ENCODE measurements at places on chromosomes 2 and 18.

- no peak for DNase-seq
These were observed 1204.0 kb downstream of the DSC3 start for GRCh38 chr18:29838556-29838955.

- no peak for DNase-seq
These were observed 40.4 kb upstream of the RIT2 start for GRCh38 chr18:43155842-43156241.

DNA sequence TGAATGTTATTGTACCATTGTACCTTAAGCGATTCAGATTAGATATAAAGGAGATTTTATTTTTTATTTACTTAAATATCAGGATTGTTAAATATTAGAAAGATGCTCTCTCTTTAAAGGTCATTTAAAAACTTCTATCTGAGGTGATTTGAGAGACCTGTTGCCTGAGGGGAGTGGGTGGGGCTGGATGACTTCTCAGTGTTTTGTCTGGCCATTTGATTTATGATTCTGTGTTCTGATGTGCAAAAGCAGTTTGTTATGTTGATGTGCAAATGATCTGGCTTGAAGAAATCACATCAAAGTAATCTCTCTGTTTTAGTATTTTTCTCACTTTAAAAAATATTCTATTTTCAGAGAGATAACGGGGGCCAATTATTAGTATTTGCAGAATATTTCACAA is 370.8 kb downstream of the NUP35 start:
- DNase-seq: no peak

DNA sequence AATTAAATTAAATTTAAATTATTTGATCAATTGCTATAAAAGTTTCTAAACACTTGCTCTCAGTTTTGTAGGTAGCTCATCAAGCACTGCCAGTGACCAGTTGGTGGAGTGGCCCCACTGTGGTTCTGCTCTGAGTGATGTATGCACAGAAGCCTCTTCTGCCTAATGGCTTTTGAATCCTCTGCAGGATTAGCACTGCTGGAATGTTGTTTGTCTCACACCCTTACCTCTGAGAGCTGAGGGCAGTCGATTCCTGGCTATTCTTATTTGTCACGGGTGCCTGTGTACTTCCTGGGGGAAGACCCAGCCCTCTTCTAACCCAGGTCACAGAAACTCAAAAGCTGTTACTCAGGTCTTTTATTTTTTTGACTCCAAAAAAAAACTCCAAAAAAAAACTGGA is 9.5 kb downstream of the CAPN14 start:
- no peak for DNase-seq

DNA sequence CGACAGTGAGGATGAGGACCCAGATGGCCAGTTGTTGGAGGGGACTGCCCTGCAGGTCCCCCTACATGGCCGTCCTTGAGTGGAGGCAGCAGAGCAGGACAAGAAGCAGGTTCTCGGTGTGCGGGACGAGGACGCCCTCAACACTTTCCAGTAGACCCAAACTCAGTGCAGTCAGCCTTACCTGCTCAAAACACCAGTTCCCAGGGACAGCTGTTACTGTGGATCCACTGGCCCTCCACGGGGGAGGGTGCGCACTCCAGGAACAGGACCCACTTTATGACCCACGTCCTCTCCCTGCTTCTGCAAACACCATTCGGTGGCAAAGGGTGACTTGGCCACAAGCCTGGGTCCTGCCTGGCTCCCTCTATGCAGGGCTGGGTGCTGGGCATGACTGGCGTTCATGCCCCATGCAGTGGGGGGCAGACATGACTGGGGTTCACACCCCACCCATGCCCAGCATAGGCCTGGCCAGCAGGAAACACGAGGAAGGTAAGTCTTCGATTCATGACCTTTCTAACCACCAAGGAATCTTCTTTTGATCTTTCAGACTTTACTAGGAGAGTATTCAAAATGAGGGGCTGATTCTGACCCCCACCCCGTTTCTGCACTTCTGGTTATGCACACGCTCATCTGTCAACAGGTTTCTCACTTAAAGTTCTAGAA is 233.7 kb downstream of the HDAC4 start:
- DNase-seq: no peak

DNA sequence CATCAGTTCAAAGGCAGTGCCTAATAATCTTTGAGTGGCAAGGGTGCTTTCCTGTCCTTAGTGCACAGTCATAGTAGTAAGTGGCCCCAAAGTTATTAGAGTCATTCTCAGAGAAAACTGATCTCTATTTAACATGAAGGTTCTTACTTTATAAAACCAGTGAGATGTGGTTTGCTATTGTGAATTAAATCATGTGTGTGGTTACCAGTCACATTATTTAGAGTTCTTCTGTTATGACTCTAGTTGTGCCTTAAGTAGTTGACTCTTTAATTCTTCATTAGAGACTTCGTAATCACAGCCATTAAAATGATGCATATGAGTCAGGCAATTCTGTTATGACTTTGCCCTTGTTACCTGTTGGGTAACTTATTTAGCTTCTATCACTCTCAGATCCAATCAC is 1392.9 kb upstream of the ACVR2A start:
- no peak for DNase-seq

GRCh38 chr2:147223119-147223518 is 621.7 kb upstream of the ACVR2A start:
- DNase-seq: no peak

- no peak for DNase-seq
These were observed 90.4 kb downstream of the NUP35 start for GRCh38 chr2:183214680-183215079.

DNA sequence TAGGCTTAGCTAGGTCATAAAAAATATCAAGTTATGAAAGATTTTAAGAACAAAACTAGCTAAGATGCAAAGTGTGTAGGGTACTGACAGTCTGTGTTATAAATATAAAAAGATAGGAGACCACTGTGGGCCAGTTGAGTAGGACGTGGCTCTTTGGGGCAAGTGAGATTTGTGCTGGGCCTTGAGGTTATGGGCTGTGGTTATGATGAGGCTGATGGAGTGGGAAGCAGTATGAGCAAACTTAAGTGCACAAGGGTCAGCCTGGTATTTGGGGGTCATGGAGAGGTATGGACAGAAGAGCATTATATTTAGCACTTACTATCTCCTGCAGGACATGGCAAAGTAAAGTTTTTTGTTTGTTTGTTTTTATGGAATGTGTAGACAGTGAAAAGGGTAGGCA is 70.1 kb downstream of the SETBP1 start:
- DNase-seq: no peak

- no peak for DNase-seq
These were observed 183.1 kb downstream of the PID1 start for GRCh38 chr2:229087843-229088516.

DNA sequence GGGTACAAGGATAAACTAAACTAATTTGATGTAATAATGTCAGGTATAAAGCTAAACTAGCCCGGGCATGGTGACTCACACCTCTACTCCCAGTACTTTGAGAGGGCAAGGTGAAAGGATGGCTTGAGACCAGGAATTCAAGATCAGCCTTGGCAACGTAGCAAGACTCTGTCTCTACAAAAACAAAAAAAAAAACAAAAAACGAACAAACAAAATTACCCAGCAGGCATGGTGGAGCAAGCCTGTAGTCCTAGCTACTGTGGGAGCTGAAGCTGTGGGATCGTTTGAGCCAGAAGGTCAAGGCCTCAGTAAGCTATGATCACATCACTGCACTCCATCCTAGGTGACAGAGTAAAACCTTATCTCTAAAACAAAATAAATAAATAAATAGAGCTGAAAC is 131.8 kb upstream of the KYNU start:
- DNase-seq: no peak

GRCh38 chr2:112718863-112719370 is 1.9 kb upstream of the NT5DC4 start:
- no peak for DNase-seq

- no peak for DNase-seq
These were observed 100.9 kb downstream of the PID1 start for GRCh38 chr2:229170171-229170570.

DNA sequence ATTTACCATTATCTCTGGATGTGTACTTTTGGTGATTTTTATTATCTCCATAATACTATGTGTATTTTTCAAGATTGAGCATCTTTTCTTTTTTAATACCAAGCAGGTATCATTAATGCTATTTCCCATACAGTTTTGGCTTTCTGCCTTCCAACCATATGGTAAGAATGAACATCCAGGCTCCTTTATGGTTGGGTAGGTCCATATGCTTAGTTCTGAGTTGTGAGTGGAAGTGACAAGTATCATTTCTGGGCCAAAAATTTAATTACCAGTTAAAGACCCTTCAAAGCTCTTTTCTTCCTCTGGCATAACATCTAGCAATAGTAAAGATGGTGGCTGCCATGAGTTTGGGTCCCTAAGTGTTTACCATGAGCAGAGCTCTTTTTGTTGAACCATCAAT is 4.3 kb upstream of the RBM43 start:
- peak; percentile 77 for DNase-seq
